NCI-H524 treated with DMSO at 0.1 percent for 48 hours (cell line): ENCODE measurements at places on chromosomes 4 and X.

DNA sequence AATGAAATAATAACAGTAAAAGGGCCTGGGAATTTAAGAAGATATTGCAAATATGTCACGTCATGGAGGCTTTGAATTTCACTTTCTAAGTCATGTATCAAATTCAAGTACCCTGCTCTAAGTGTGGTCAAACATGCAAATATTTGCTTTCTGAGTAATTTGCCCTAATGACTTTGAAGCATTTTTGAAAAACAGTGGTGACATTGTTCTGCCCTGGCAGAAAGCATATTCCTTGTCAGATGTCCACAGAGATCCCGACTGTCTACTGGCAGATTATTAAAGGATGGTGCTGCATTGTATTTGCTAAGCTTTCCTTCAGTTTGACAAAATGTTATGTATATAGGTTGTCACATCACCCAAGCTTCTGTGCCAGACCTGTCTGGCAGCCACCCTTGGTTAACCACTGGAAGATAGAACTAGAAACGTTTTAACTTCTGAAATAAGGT lies 92.5 kb downstream of the ANK2 start:
- no peak for DNase-seq

DNA sequence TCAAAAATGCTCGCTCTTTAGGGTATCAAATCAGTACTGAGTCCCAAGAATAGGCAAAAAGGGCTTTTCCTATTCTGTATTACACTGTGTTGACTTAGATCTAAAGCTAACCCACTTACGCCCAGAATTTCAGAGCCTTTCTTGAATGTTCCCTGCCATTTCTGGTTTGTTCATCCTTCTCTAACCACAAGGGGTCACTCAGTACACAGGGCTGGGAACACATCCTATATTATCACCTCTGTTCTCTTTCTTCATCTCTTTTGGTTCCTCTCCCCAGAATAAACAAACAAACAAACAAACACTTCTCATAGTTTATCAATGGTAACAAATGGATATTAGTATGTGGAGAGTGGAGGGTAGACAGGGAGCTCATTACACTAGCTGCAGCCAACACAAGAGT lies 25.5 kb upstream of the MORC4 start:
- DNase-seq = no peak

DNA sequence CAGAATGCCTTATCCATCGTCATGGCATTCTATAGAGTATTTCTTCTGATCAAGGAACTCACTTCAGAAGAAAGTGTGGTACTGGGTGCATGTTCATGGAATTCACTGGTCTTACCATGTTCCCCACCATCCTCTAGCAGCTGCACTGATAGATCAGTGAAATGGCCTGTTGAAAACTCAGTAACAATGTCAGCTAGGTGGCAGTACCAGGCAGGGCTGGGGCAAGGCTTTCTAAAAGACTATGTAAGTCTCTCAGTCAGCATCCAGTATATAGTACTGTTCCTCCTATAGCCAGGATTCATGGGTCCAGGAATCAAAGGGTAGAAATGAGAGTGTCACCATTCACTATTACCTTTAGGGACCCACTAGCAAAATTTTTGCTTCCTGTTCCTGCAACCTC lies 15.8 kb upstream of the LDB2 start:
- no peak for DNase-seq

GRCh38 chr4:90349636-90350035 lies 222.4 kb downstream of the CCSER1 start:
- no peak for DNase-seq

DNA sequence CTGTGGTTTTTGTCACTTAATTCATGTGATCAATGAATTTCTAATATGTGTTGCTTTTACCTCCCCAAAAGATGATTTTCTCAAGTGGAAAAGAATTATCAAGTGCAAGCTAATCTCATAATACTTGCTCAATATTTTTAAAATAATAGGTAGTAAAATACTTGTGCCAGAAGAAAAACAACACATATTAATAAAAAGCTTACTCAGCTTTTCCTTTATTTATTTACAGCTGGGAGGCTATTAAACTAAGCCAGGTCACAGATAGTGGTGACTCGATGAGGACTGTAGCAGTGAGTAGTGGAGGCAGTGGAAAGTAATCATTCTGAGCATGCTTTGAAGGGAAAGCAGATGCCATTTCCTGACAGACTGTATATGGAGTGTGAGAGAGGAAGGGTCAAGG lies 96.1 kb downstream of the PRDM5 start:
- no peak for DNase-seq

DNA sequence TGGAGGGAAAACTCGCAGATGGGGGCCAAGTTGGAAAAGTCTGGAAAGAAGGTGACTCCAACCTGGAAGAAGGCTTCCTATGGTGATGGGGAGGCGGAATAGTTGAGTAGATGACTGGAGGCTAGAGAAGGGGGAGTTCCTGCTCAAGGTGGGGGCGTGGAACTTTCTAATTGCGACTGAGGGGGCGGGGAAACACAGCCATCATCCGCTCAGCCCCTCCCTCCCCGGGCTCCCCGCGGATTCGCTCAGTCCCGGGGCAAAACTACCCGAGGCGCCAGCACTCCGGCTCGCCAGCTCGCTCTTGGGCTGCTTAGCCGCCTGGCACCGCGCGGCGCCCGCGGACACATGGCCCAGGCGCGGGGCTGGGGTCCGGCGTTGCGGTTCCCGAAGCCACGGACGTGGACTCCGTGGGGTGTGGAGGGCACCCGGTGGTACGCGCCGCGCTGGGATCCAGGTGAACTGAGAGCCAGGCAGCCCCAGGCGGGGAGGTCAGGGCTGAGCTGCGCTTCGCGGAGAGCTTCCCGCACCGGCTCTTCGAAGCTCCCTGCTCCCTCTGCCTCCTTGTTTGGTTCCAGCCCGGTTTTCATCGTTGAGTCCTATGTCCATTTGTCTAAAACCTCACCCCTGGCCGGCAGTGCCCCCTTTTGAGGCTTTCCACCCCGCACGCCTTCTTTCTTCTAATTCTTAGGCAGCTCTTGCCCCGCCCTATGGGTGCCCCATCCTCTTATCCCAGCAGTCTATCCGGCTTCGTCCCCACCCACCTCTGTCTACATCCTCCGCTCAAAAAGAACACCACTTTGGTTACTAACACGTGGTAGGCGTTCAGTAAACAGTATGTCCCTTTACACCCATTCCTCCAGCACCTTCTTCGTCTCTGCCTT lies 38.9 kb downstream of the STARD8 start:
- DNase-seq = no peak

DNA sequence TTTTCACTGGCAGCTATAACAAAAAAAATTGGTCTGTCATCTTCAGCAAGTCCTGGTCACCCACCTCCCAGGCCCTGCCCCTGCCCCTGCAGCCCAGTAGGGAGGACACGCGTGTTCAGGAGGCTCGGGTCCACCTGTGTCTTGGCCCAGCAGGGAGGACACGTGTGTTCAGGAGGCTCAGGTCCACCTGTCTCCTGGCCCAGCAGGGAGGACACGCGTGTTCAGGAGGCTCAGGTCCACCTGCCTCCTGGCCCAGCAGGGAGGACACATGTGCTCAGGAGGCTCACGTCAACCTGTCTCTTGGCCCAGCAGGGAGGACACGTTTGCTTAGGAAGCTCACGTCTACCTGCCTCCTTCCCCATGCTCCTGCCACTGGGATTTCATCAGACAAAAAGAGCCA lies 44.9 kb downstream of the HTT-AS start:
- DNase-seq = no peak

DNA sequence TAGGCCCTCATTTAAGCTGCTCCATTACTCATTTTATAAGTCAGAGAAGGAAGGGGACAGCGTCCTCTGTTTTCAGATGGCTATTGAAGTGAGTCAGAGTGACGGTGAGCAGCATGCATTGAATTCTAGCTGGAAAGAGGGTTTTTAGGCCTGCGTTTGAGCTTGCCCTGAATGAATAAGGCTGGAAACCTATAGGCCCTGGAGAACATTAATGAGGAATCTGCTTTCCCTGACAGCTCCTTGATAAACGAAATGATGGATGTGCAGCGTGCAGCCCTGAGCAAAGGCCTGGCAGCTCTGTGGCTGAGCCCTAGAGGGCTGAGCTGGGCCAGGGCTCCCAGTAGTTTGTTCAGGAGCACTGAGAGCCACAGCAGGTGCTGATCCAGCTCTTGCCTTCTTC lies 33.4 kb downstream of the TBL1X start:
- DNase-seq = no peak

DNA sequence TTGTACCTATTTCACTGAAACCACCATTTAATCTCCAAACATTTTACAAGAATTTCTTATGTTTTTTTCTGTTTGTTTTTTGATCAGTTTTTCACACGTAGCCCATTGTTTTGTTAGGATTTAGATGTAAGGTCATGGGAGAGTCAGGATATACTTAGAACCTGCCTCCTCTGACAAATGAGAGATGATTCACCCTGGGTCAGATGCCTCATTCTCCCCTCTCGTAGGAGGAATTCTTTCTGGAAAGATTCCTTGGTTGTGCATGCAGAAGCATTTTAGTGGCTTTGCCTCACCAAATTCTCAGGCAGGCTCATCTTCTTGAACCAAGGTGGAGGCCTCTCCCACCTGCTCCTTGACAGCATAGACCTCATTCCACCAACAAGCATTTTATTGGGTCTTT lies 599.3 kb downstream of the SPRY1 start:
- no peak for DNase-seq

DNA sequence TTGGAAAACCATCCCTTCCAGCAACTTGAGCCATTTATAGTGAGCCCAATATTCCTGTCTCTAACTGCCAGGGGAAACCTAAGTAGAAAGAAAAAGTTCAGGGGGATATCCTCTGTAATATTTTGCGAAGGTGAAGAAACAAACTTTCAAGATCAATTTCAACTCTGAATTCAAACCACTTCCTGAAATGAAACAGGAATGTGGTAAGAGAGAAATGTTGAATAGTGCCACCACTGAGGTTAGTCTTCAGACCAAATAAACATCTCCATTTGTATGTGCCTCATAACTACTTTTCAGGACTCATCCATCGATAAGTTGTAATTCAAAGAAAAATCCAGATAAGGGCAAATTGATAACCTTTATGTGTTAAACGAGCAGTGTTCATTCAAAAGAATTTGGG lies 128.7 kb downstream of the GABRB1 start:
- no peak for DNase-seq
